Neural progenitor cell (in vitro differentiated cells): ENCODE measurements at places on chromosomes 3 and 15.
A peak's percentile ranks its signal among the peaks of the same experiment; 100 is the strongest.

GRCh38 chr3:5301651-5302297 lies 114.3 kb downstream of the EDEM1 start:
- no peak for DNase-seq

DNA sequence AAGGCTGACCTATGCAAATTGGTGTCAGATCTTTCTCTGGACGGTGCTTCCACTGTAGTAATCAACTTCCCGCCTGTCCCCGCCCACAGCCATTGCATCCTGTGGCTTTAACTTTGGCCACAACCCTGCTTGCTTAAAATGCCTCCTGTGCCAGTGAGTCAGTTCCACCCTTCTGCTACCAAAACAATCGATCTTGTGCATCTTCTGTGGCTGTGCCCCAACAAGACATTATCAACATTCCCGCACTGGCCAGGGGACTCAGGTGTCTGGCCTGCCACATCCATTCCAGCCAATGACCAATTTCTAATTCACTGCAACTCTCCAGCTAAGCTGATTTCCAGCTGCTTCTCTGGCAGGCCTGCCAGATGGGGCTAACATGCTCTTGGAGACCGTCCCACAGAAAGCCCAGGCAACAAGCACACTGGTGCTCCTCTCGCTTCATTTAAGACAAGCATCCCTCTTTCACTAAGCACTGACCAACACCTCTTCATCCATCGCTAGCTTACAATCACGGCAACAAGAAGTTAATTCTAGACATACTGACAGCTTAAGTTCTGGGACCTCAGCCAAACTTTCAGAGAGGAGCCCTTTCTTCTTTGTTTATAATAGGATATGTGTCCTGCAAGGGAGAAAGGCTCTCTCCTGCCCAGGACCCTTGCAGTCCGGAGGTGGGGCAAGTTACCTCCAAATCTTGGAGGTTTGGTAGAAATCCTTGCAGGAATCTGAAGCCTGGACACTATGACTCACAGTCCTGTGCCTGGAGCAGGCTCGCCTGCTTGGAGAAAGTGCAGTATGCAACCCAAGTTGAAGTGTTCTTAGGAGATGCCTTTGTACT lies 6.7 kb downstream of the CA12 start:
- no peak for DNase-seq

GRCh38 chr3:12588039-12589009 lies 31.4 kb downstream of the MKRN2 start:
- no peak for DNase-seq

DNA sequence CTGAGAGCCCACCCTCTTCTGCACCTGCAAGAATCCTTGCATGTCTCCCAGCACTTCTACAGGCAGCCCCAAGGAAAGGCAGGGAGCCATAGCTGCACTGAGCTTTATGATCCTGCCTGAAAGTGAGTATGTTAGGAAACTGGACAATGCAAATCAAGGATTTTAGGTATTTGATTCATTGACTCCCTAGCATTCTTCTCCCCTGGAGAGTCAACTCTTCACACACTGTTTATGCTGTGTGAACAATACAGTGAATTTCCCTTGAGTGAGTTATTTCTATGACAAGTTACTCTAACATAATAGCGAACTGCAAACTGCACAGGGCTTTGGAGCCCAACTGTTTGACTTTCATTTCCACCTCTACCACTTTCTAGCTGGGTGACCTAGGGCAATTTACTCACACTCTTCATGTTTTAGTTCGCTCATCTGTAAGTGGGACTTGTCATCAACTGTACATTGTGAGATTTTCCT lies 96.0 kb upstream of the PHLDB2 start:
- DNase-seq = no peak

- no peak for DNase-seq
Measured at GRCh38 chr3:22606938-22607337, 596.2 kb upstream of the UBE2E2 start.

GRCh38 chr3:11609481-11609880 lies 34.2 kb downstream of the VGLL4 start:
- DNase-seq = no peak

- DNase-seq = no peak
Measured at GRCh38 chr15:100353449-100353848, 11.7 kb upstream of the ADAMTS17 start.

GRCh38 chr3:109336291-109336861 lies 970 bp downstream of the DPPA4 start:
- peak; percentile 77 for DNase-seq

- no peak for DNase-seq
Measured at GRCh38 chr15:99863550-99864198, 130.4 kb upstream of the LYSMD4 start.

- DNase-seq = no peak
Measured at GRCh38 chr3:62582495-62583172, 209.3 kb upstream of the FEZF2 start.

DNA sequence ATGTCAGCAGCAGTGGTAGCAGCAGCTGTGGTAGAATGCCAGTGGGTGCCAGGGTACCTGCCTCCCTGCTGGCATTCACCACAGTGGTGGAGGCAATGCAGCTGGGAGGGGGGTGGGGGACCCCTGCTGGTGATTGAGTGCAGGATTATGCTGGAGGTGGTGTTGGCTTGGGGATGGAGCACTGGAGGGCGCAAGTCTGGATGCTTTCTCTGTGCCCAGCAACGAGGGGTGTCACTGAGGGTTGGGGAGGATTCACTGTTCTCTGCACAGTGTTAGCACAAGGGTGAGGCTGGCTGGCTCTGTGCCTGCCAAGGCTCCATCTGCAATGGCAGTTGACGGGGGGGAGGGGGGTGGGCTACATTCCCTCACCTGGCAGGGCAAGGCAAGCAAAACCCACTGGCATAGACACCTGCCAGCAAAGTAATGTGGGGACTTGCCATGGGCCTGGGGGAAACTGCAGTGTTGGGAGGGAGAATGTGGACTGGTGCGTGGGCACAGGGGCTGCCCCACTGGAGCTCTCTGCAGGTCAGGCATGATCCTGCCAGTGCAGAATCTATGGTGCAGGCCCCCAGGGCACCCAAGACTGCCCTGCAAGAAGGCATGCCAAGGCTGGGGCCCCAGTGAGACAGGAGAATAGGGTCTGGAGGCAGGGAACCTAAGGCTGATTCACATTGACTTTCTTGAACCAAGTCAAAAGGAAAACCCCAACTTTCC lies 64.3 kb downstream of the MINDY4B start:
- no peak for DNase-seq

DNA sequence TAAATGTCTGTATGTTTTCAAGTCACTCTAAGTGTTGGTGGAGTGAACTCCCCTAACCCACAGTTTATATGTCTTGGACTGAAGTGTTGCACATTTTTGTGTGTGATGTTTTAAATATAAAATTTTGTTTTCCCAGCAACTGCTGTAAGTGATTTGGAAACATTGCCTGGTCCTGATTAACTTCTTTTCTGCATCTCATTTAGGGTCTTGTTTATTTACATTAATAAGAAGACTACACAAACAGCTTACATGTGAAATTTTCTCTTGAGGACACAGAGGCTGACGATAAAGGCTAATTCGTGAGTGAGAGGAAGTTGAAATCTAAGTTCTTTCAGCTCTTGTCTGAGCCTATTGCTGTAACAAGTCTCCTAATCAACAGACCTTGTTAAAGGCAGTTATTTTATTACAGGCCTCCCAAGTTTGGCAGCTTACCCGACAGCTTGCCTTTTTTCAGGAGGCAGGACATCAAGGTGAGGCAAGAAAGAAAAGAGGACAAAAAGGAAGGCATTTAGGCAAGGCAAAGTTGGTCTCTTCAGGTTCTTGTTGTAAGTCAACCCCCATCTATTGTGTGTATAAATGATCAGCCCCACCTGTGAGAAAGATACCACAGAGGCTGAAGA lies 177.7 kb upstream of the NR2E3 start:
- no peak for DNase-seq

DNA sequence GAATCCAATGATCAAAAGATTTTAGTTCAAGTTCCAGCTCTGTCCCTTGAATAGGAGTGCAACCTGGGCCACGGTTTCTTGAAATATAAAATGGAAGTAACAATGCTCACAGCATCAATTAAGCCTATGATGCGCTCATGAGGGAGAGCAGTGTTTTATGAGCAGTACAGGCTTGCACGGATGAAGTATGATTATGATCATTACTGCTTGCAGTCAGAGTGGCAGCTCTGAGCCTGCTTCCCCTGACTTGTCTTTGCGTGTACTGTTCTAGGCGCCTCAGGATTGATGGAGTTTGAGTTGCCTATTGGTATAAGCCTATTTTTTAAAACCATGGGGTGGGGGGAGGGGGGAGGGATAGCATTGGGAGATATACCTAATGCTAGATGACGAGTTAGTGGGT lies 37.0 kb downstream of the ITGB5 start:
- DNase-seq = no peak

- no peak for DNase-seq
Measured at GRCh38 chr3:115517457-115518050, 105.8 kb upstream of the GAP43 start.

GRCh38 chr3:98966434-98966833 lies 64.9 kb upstream of the DCBLD2 start:
- DNase-seq = no peak

GRCh38 chr3:16513141-16514020 lies at the start of gene RFTN1:
Gene RFTN1 (minus strand): TSS chr3:16513699. CDS start chr3:16493869, 19,830 bp downstream.
- peak; percentile 60 for DNase-seq

- no peak for DNase-seq
Measured at GRCh38 chr3:49121132-49121736, 611 bp upstream of the USP19 start.

DNA sequence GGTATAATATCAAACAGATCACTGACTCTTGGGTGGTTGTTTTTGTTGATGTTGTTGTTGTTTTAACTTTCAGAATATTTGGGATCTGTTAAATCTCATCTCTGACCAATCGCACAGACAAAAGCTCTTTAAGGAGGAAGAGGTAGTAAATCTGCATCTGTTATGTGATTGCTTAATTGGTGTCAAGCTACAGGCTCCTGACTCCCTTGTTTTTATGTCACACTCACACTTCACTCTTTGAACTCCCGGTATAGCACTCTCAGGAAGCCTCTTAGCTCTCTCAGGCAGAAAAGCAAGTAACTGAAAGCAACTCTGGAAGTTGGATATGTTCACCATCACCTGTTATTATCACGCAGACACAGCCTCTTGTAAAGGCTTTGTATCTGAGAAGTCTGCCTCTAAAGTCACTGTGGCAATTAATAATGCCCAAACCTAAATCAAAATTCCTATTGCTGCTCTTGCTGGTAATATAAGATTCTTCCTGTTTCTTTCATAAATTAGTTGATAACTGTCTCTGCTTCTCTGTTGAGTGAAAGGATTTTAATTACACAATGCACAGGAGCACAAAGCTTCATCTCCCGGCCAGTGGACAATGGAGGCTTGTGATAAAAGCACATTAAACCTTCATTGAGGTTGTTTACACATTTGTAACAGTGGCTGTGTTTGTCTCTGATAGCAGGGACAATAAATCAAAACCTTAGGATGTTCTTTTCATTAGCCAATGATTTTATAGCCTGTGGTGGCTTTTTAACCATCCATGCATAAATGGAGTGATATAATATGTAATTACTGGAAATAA lies 576.7 kb downstream of the MFSD1 start:
- no peak for DNase-seq

GRCh38 chr3:185815391-185816282 lies 9.2 kb downstream of the IGF2BP2 start:
- peak; percentile 41 for DNase-seq

DNA sequence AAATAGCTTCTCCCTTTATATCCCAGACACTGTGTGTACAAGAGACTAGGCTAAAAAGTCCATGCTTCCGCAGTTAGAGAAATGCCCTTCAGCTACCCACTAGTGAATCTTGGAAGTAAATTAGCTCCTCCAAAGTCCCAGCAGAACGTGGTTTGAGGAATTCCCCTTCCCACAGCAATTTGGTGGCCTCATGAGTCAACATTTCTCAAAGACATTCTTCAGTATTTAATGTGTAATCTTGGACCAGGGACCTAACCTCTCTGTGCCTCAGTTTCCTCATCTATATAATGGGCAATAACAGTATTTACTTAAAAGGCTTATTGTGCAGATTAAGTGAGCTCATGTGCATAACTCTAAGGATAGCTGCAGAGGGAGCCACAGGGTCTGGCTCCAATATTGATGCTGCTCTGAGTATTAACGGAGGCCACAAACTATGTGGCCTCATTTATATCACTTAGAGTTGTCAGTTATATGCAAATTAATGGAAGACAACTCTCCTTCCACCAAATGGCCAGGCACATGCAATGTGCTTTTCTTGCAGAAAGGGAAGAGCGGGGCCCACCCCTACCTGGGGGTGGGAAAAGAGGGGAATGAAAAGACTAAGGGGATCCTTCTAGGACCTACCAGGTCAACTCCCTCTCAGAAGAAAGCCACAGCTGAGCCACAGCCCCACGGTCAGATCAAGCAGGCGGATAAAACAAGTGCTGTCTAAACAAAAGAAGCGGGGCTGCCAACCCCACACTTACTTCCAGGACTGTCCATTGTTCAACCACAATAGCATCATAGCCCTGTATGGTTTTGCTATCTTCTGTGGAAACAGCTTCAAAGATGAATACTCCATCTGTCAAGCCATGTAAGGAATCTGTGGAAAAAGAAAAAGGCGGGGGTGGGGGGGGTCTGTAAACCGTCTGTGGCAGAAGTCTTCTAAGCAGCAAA lies 92.4 kb downstream of the OXNAD1 start:
- peak; percentile 43 for DNase-seq

DNA sequence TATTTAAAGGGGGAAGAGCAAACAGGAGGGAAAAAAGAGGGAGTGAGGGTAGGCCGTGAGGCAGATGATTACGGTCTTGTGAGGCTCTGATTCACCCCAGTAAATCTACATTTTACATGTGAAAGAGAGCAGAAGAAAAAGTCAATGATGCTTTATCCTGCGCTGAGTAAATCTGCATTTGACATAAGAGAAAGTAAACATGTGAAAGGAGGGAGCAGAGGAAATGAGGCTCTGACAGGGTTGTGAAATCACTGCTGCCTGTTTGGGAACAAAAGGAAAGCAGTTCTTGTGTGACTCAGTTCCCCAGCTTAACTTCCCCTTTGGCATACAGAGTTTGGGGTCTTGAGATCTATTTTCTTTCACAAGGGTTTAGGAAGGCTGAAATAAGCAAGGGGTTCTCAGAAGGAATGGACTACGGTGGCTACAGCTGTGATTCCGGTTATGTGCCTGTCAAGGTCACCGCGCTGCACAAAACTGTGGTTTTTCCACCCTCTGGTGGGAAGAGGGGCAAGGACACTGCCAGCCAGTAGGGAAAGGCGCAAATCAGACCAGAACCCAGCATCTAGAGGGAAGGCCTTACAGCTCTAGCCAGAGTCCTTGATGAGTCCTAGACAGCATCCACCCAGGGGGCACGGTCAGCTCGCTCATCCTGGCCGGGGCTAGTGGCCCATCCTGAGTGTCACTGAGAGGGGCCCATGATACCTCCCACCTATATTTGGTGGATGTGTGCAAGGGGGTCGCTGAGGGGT lies 18.9 kb upstream of the HCN4 start:
- no peak for DNase-seq
